ENCODE measurements at places on chromosomes 12 and 14.

DNA sequence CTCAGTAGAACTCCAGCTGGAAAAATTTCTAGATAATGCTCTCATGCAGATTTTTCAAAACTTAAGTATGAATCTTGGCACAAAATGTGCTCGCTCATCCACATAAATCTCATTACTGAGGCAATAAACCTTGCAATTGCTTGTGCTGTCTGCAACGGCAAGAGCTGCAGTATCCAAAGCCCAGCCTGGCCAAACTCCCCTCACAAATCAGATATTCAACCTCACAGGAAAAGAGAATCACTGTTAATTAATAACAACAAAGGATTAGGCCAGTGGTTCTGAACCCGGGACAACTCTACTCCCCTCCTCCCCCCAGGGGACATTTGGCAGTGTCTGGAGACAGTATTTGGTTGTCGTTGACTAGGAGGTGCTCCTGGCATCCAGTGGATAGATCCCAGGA, 19.2 kb upstream of the CORO1C start:
- no peak for DNase-seq

DNA sequence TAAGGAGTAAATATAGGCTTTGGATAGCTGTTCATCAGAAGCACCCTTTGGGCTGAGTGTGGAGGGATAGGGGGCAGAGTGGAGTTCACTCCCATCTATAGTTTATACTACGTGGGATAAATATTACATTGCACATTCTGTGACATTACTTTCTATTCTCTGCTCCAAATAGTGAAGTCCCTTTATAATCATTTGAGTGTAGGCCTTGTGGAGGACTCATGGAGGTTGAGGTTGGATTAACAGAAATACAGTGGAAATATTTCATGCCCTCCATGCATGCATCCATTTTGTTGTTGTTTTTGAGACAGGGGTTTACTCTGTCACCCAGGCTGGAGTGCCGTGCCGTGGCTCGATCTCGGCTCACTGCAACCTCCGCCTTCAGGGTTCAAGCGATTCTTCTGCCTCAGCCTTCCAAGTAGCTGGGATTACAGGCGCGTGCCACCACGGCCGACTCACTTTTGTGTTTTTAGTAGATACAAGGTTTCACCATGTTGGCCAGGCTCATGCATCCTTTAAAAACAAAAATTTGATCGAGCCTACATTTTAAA, 1.4 kb downstream of the CHPT1 start:
- DNase-seq = no peak

DNA sequence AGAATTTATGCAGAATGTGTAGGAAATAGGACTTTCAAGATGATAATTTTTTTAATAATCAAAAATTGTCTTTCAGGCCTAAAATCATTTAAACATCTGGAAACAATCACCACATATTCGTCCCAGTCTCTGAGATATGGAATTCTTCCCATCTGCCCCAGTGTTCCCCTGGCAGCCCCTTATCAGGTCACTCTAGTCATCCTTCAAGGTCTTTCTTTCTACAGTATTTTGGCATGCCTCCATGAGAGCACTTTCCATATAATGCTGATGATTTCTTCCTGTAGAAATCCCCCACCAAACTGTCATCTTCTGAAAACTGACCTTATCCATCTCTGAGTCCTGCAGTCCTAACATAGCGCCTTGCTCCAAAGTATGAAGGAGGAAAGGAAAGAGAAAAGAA, 422.1 kb downstream of the RPS29 start:
- no peak for DNase-seq

- no peak for DNase-seq
Observed at GRCh38 chr14:26163761-26164160, 434.1 kb downstream of the NOVA1 start.

DNA sequence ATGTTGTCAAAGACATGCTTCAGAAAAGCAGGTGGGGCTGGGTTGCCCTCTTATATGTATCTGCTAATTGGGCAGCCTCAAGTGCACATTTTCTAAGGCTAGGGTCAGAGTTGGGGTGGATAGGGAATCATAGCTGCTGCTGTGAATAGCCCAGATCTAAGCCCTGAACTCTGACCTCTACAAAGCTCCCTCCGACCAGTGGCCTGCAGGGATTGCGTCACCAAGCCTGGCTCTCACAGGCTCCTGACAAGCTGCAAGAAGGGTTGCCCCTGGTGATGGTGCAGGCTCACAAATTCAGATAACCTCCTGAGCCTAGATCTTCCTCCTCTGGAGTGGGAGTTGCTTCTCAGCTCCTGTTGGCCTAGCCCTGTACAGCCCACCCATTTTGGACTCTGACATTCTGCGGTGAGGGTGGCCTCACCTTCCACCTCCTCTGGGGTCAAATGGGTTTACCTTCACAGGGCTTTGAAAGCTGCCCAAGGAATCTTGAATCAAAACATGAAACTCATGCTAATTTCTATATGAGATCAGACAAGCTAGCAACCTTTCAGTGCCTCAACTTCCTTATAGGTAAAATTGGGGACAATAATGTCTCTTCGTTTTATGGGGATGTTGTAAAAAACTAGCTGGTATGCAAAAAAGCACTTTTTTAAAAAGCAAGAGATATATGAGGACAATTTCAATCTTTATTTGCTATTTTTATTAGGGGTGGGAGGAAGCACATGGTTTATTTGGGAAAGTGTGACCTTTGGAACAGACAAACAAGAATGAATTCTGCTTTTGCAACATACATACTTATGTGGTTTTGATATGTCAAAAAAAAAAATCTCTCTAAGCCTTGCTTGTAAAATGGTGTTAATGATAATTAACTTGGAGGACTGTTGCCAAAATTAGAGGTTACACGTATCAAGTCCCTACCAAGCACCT, 4.9 kb upstream of the SUSD6 start:
- no peak for DNase-seq
